T-helper 1 cell (primary cell): ENCODE measurements at places on chromosomes 4 and X.

GRCh38 chr4:182242787-182243186, 415 bp upstream of the TENM3 start:
- no peak for DNase-seq

GRCh38 chr4:82551734-82552133, 10.1 kb downstream of the TMEM150C start:
- no peak for DNase-seq

DNA sequence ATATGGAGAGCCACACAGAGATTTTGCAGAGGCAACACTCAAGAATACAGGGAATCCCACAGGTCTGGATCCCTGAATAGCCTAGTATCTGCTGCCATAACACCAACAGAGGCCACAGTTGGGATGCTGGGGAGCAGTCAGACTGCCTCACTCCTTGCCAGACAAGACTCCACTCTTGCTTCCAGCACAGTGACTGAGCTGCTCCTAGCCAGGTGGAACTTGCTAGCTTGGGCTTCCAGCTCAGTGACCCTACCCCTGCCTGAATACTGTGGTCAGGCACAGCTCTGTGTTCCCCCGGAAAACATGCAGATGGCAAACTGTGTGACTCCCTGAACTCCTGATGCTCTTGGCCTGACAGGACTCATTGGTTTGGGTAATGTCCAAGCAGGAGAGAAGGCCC, 251.8 kb downstream of the KCTD8 start:
- DNase-seq = no peak

GRCh38 chr4:2933566-2934076, 29.6 kb downstream of the NOP14 start:
- no peak for DNase-seq

GRCh38 chrX:46953597-46953996, 41.4 kb downstream of the JADE3 start:
- no peak for DNase-seq

- DNase-seq = no peak
Measured at GRCh38 chrX:119573840-119574393, 446 bp upstream of the UBE2A start.

GRCh38 chr4:37220685-37221084, 23.9 kb upstream of the NWD2 start:
- DNase-seq = no peak

DNA sequence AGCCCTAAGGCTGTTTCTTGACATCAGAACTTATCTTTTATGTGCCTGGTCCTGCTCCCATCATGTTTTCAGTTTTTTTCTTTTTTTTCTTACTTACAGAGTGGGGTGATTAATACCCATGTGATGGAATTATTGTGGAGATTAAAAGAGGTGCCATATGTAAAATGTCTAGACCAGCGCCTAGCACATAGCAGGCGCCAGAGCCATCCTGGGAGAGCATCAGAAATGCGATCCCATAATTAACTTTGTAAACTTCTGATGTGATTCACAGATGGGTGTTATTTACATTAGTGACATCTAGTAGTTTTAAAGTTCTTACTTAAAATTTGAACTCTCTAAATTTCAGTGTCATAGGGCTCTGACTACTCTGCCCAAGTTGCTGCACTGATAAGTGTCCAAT, 66.2 kb upstream of the PGRMC2 start:
- DNase-seq = no peak

DNA sequence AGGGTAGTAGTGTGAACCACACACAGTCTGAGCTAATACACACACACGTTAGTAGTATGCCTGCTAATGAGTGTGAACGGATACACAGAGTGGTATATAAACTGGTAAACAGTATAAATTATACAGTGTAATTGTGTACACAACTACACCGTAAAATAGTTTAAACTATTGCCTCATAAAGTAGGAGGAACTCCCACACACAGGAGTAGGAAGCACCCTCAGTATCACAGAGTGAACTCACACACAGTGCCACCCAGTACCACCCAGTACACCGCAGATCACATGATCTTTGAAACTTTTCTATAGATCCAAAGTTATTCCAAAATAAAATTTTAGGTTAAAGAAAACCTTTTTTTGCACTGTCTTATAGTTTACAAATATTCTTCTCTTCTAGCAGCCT, 275.1 kb downstream of the ADGRA3 start:
- no peak for DNase-seq

- no peak for DNase-seq
Measured at GRCh38 chr4:74410272-74410671, 34.7 kb upstream of the AREG start.

DNA sequence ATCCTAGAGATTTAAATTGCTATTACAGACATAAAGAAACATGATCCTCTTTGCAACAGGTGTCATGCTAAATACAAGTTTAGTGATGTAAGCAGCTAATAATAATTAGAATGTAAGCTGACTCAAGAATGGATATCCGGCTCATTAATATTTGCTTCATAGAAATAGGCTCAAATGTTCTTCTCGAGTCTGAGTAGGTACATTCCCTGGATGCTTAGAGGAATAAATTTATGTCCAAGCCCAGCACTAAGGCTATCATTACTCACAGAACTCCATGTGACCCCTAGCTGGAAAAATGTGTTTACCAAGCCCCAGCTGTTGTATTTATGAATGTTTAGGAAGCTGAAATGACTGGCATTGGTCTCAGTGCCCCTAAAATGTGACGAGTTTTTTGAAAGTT, 87.6 kb upstream of the TSPAN7 start:
- DNase-seq = no peak
